ENCODE measurements at places on chromosomes 11 and 22.
A peak's percentile ranks its signal among the peaks of the same experiment; 100 is the strongest.

DNA sequence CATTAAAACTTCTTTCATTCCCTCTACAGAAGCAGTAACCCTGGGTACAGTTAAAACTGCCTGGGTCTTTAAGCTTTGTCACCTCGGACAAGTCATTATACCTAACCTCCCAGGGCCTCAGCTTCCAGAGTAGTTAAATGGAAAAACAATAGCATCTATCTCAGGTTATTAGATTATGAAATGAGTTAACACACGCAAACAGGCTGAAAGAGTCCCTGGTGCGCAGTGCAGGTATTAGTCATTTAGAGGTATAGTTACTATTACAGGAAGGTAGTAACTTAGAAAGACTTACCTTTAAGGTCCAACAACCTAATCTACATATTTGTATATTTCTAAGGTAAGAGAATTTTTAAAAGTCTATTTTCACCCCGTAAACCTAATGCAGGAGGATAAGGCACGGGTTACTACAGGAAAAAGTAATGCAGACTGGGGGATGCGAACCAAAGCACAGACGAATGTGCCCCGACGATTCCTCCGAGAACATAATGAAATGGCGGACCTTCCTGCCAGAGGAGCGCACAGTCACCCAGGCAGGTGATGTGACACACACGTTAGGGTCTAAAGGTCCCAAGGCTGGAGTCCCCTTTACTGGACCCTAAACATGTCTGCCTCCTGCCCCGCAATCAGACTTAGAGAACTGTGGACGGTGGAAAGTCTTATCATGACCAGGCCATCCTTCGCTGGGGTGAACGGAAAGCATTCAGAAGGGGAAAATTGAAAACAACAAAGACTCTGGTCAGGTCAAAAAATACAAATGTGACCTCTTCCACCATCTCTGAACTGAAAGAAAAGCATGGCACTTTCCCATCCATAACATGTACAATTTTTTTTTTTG lies 1.3 kb downstream of the NAP1L4 start:
- peak; percentile 20 for DNase-seq

DNA sequence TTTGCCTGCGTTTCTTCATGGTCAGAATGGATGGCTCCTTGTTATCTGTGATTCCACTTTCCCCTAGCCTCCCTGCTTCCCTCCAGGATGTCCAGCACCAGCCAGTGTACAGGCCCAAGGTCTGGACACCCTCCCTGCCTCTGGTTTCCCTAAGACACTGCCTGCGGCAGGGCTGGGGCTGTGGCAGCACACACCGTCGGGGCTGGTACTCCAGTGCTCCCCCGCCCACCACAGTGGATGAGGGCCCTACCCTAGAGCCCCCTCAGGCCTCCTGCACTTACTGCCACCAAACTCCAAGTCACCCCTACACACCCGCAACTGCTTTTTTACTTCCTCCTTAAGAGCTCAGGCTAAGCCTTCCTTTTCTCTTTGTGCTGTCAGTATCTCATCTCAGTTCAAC lies 28.9 kb downstream of the ZNF214 start:
- DNase-seq, result no peak

GRCh38 chr11:64092111-64092760 lies 56.5 kb downstream of the FLRT1 start:
- DNase-seq, result no peak

DNA sequence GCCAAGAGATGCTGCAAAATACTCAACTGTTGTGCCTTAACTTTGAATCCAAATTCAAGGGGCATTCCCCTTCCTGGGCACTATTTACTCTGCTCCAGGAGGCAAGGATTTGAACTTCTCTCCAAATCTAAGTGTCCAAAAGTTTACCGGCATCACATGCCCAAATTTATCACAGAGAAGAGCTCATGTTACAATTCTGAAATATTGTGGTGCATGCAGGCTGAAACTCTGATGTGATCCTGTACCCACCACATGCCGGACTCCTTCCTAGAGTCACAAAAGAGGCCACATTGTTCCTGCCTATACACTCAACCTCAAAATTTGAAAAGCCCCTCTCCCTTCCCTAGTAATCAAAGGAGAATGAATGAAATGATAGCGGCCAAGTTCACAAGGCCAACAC lies 1.3 kb downstream of the TRAF6 start:
- DNase-seq, result no peak

- no peak for DNase-seq
Observed at GRCh38 chr11:130650456-130651030, 202.1 kb downstream of the ADAMTS15 start.
